GM12878 (cell line): ENCODE measurements at places on chromosomes 7 and 10.

- DNase-seq: no peak
Measured at GRCh38 chr10:103969857-103970627, 3.1 kb downstream of the SLK start.

- no peak for DNase-seq
Measured at GRCh38 chr7:159099711-159100231, 44.9 kb downstream of the VIPR2 start.

GRCh38 chr10:65891073-65891981, 1034.5 kb upstream of the LRRTM3 start:
- DNase-seq: peak; percentile 50

- DNase-seq: no peak
Measured at GRCh38 chr10:86489071-86489810, 32.4 kb downstream of the WAPL start.

DNA sequence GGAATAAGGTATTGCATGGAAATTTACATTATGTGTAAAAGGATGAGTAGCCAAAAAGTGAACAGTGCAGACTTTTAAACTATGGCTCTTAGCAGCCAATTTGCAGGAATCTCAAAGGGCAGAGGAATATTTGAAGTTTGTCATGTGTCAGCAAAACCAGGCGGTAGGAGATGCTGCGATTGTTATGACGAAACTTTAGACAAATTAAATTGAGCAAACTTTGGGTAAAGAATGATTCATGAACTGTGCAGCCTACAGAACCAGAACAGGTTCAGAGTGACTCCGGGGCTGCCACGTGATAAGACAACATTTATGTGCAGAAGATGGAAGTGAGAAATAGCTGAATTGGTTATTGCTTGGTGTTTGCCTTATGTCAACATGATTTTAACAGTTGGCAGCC, 39.2 kb upstream of the CCDC6 start:
- DNase-seq: no peak

GRCh38 chr7:51040787-51041186, 258.1 kb upstream of the GRB10 start:
- DNase-seq: no peak

DNA sequence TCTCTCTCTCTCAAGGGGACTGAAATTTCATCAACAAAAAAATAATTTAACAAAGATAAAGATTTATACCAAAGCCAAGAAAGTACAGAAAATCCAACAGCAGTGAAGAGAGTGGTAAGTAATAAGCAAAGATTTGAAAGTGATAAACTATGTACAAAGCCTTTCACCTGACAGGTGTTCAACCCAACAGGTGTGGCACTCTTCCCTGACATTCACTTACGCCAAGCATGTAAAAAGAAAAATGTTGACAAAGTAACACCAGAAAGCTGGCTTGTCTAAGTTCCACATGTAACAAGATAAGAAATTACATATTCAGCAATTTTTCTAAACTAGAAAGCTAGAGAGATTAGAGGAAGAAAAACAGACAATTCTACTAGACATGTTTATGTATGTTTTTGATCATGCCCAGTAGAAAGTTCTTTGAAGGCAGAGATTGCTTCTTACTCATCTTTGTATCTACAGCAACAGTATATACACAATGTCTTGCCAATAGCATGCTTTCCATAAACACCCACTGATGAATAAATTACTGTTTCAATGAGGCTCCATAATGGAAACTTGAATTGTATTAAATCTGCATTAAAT, 468.5 kb downstream of the PARD3 start:
- no peak for DNase-seq

- DNase-seq: no peak
Measured at GRCh38 chr10:98916526-98917125, 319.0 kb downstream of the HPSE2 start.

GRCh38 chr7:148903504-148903903, 19.4 kb upstream of the EZH2 start:
- no peak for DNase-seq

DNA sequence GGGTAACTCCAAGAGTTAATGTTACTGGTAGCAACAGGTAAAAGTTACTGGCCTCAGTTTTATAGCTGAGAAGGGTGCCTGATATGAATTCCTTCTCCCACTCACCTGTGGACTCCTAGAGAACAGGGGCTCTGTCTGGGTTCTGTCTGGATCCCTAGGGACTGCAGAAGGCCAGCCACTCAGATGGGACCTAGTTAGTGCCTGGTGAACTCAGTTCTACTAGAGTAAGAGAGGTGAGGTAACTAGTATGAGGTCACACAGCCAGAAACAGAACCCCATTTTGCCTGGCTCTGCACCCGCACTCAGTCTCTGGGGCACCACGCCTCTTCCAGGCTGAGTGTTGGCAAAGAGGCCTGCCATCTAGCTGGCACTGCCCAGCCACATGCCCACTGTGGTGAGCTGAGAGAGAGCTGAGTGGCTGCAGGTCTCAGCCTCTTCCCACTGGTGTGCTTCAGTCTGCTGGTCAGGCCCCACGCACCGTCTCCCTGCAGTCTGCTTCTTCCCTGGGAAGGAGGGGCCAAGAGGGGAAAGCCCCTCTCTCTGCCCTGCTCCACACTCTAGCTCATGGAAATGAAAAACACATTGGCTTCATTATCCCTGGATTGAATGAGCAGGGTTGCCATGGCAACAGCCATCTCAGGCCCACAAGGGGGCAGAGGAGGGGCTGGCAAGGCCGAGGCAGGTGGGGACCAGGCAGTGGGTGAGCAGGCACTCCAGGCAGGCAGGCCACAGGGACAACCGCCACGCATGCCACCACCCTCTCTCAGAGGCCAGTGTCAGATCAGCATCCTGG, 110.6 kb downstream of the ZMIZ1 start:
- DNase-seq: no peak

DNA sequence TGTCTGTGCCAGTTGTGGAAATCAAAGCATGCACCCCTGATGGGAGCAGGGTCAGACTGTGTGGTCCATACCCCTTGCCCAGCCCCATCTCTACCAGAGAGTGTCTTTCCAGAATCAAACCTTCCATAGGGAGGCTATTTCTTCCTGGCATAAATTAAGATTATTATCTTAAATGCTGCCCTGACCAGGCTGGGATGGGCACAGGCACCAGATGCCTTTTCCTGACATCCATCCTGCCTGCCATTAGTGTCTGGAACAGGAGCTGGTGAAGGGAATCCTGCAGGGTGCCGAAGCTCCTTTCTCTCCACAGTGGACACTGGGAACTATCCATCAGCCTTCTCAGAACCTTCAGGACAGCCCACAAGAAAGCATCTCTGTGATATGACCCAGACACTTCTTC, 296.3 kb downstream of the GRID1 start:
- no peak for DNase-seq

- DNase-seq: no peak
Measured at GRCh38 chr10:53645951-53646350, 873.4 kb upstream of the MBL2 start.

- DNase-seq: no peak
Measured at GRCh38 chr10:35194471-35194870, 67.8 kb downstream of the CREM start.

DNA sequence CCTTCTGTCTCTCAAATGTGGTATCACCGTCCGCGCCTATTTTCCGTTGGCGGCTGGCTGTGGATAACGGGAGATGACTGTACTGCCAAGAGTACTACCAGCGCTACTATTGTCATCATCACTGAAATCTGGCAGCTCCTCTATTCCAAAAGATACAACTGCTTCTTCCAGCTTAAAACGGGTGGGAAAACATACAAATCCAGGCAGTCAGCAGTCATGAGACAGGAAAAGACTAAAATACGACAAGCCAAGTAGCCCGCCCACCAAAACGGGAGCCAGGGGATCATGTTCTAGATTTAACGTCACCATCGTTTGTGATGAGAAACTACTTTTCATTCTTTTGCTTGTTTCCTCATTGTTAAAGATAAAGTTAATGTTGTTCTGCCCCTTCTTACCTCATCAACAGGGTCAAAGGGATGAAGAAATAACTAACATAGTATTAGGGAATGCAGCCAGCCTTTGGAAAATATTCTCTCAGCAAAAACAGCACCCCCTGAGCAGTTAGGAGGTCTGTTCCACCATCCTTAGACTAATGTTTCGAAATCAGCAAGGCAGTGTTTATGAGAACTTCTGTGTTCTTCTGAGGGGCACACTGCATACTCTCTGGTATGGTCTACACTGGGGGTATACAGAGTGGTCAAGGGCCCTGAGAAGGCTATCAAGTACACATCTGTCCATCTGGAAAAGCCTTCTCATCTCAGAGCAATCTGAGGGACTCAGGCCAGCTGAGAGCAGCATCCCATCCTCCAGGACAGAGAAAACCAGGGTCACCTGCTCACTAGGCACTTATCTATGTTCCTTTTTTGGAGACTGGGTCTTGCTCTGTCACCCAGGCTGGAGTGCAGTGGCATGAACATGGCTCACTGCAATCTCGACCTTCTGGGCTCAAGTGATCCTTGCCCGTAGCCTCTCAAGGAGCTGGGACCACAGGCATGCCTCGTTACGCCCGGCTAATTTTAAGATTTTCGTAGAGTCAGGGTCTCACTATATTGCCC, 47.5 kb downstream of the GNA12 start:
- DNase-seq: no peak

GRCh38 chr7:83119494-83119893, 43.2 kb downstream of the PCLO start:
- DNase-seq: no peak

- no peak for DNase-seq
Measured at GRCh38 chr10:110903280-110904278, 15.4 kb downstream of the BBIP1 start.

- DNase-seq: no peak
Measured at GRCh38 chr10:57799625-57800024, 468.1 kb downstream of the IPMK start.

DNA sequence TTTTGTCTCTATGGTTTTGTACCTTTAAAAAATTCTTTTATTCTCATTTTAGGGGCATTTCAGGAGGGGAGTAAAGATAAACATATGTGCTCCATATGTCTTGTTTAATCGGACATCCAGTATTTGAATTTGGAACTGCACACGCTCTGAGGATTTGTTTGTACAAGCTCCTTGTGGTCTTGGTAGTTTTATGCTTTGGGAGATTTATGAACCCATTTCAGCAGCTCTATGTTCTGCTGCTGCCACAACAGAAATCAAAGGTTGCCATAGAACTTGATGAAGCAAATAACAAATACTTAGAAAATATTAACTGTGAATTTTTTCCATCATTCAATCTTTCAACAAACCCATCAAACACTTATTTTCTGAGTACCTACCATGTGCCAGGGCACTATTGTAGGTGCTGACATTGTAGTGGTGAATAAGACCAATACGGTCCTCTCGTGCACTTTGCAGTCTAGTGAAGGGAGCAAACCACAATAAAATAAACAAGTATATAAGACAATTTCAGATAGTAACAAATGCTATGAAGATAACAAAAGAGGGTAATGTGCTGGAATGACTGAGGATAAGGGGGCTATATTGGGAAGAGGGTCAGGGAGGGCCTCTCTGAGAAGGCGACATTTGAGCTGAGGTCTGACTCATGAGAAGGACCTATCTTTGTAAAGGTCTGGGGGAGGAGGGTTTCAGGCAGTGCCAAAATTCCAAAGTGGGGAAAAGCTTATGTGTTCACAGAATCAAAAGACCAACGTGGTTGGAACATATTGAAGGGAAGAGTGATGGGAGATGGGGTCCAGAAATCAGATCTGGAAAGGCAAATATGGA, 30.4 kb downstream of the MYPN start:
- no peak for DNase-seq

GRCh38 chr10:63717027-63717715, 196.0 kb downstream of the REEP3 start:
- DNase-seq: no peak

DNA sequence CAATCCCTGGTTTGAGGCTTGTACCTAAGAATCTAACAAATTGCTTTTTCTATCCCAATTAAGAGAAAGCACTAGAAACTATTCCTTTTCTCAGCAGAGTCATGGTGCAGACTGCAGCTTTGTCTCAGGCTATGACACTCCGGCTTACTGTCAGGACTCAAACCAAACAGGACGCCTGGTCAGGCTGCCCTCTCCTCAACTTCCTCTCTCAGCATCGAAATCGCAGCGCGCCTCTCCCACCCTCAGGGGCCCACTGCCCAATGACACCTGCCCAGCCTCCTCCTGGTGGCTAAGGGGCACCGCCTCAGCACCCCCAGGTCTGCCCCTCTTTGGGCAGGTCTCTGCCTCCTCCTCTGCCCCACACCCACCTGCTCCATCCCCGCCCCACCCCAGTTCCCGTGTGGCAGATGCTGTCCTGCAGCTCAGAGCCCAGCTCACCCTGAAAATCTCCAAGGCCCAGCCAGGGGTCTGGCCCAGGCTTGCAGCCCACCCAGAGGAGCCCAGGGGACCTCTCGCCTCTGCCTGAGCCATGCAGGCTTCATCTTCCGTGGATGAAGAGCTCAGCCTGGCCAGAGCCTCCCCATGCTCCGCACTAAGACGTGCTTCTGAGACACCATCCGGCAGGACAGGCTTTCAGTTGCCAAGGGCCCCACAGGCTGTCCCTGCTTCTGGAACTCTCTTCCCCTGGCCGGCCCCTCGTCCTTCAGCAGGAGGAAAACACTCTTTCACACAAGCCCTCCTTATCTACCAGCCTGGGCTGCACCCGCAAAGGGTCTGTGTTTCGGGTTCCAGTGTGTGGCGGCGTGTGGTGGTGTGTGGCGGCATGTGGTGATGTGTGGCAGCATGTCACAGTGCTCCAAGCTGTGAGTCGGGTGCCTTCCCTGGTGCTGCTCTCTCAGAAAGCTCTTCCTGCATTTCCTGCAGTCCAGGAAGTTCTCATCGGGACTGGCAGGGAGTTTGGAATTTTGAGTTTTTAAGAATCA, 16.4 kb upstream of the PTPRN2 start:
- DNase-seq: no peak

GRCh38 chr7:108455998-108456677, at the start of gene NRCAM:
TSS of gene NRCAM (minus strand) at chr7:108456436. CDS start at chr7:108240064, 216,372 bp downstream.
- no peak for DNase-seq

DNA sequence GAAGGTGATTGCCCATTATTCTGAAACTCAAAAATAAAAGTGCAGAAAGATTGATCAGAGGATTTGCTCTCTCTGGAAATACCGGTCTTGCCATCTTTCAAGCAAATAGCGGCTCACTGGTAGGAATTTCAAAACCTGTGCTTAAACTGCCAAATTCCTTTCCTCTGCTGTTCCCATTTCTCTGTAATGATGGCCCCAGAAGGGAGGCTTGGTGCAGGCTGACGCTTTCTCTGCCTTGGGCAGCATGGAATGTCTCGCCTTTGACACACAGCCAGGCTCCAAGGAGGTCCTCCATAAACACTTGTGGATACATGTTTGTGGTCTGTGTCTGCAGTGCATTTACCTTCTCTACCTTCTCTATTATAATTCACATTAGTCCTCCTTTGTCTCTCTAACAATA, 146.8 kb downstream of the HIBADH start:
- no peak for DNase-seq

- no peak for DNase-seq
Measured at GRCh38 chr7:44849259-44849884, 1.5 kb upstream of the H2AZ2 start.

DNA sequence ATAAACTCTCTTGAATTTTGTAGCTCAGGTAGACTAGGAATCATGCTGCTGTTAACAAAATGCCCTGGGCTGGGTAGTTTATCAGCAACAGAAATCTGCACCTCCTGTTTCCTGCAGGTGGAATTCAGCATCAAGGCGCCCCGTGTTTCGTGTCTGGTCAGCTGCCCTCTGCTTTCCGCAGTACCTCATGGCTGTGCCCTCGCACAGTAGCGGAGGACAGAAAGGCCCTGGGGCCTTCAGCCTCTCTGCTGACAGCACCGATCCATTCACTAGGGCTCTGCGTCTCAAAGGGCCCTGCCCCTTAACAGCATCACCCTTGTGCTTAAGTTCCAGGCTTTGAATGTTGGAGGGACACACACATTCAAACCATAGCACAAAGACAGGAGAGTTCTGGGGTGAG, 90.0 kb downstream of the DYNC2I1 start:
- no peak for DNase-seq

GRCh38 chr7:20030915-20031362, 186.2 kb downstream of the MACC1 start:
- peak; percentile 50 for DNase-seq
